ENCODE measurements at places on chromosomes 7 and 10.

DNA sequence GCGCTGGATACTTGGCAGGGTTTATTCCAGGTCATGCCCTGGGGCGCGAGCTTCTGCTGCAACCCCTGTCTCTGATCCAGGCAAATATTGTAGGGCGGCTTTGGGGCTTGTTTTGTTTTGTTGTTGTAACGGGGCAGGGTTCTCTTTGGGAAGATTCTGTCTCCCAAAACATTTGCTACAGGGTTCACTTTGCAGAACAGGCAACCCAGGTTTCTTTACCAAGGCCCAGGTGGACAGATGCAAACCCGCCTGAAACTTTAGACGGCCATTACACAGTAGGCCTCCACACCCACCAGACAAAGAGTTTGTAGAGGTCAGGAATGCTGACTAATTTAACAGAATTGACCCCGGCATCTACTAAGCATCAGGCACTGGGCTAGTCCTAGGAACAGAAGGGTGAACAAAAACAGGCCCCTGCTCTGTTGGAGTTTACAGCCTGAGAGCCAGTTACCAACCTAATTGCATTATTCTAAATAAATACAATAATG lies 567 bp upstream of the CDCA7L start:
- no peak for DNase-seq

GRCh38 chr7:80370587-80370986 lies 141.3 kb downstream of the GNAT3 start:
- DNase-seq, result no peak

DNA sequence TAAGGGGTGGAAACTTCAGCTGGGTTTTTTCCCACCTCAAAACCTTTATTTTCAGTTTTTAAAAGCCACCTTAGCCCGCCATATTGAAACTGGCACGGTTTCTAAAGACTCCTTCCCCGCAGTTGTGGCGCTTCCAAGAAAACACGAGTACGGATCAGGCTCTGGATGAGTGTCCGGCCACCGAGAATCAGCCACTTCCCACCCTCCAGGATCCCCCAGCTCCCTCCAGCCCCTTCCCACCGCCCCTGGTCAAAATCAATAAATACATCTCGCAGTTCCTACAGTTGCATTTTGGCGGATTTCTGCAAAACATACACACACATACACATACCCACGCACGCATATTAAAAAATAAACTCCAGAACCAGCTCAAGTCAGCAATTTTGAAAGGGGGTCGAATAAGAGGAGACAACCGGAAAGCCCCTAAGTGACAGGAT lies 1.1 kb downstream of the SFMBT2 start:
- no peak for DNase-seq

GRCh38 chr10:19096501-19097073 lies 48.0 kb downstream of the MALRD1 start:
- no peak for DNase-seq

GRCh38 chr7:76232698-76233097 lies 31.0 kb downstream of the SRRM3 start:
- no peak for DNase-seq

DNA sequence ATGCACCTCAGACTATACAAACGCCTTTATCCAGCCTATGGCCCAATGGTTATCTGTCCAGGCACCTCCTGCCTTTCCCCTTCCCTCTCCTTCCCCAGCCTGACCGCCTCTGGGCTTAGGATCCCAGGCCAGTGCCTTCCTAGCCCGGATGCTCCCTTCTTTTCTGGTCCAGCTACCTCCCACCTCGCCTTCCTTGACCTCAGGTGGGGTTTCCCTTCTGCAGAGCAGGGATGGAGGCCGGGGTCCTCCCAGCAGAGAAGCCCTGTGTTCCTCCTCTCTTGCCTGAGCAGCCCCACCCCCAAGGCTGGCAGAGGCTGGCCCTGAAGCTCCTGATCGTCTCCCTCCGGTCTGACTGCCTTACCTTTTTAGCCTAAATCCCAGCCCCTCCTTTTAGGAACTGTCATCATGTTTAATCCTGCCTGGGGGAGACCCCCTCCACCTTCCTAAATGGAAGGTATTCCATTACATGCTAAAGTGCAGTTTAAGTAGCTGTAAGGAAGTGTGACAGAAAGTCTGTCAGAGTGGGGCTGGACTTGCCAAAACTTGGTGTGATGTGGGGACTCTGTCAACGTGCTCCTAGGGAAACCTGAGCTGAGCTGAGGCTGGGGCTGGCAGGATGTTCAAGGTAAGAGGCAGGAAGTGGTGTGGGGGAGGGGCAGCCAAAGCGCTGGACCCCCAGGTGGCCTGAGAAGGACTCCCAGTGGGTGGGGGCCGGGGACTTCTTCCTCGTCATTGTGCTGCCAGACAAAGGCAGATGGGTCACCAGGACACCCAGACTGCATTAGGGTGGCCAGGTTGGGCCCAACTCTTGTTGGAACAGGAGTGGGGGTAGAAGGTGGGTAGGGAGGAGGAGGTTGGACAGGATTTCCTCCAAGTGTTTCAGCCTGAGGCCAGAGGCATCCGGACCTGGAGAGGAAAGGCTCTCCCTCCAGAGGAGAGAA lies 39.5 kb downstream of the LBX1 start:
- no peak for DNase-seq

DNA sequence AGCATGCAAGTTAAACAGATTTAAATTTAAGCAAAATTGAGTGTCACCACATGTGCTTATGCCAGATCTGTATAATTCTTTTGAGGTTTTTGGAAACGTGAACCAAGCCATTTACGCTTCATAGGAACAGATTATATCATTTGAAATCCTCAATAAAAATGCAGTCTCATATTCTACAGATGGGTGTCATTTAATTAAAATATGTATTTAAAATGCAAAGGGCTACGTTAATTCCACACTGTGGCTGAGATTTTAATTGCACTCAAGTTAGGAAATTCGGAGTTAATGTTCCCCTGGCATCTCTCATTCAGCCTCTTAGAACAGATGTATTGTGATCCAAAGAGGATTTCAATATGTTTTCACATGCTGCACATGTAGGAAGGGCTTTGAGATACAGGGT lies 164.5 kb upstream of the LRGUK start:
- no peak for DNase-seq

DNA sequence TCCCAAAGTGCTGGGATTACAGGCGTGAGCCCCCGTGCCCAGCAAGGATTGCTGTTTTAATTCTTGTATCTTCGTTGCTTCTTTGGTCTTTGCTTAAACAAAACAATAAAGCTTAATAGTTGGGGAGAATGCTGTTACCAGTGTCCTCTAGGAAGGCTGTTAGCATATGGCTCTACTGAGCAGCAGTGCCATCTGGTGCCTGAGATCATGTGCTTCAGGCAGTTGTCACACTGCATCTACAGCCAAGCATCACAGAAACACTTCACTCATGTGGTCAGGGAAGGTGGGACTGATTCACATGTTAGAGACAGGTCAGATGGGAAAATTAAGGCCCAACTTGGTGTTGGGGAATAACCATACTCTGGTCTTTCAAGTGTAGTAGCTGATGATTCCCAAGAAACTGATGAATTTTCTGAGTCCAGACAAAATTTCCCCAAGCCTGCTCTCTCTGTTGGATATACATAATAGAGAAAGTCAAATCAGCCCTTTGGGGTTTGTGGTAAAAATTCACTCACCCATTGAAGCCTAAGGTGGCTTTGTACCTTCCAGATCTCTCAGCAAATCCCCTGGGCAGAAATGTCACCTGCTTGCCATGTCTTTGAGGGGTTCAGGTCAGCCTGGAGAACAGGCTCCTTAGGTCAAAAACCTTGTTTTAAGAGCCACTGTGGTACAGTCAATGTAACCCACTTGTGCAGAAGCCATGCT lies 28.4 kb downstream of the UBE2D4 start:
- DNase-seq, result peak; percentile 5

- DNase-seq, result no peak
Observed at GRCh38 chr10:21399392-21400035, 126.0 kb downstream of the SKIDA1 start.

- DNase-seq, result no peak
Observed at GRCh38 chr7:94823947-94824346, 83.4 kb upstream of the PPP1R9A start.

DNA sequence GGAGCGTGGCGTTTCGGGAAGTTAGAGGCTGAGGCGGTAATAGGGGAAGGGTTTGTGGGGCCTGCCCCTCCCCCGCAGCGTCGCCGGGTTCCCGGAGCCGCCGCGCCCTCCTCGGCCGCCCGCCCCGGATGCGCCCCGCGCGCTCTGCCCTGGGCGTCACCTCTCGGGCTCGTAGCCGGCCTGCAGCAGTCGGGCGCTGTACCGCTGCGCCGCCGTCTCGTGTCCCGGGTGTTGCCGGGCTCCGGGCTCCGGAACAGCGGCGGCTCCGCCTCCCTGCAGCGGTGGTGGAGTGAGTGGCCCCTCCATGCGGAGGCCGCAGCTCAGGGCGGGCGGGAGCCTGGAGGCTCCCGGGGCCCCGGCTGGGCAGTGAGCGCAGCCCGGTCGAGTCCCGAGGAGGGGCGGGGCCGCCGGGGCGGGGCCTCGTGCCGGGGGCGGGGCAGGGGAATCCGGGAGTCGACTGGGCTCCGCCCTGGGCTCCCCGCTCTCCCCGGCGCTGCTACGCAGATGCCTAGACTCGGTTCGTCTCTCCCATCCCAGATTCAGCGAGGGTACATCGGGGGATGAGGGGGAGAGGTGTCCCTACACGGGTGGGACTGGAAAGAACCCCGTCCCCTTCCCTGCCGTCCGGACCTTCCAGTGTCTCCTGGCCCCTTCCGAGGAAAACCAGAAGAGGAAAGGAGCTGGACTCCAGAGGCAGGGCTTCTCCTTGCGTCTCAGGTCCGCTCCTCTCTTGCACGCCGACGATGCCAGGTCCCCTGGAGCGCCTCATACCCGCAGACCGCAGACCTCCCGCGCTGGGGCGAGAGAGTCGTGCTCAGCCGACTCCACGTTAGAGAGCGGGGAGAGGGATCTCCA lies at the start of gene IMPDH1:
Gene IMPDH1, minus strand, starts transcription at position 387 of the 855 bp plus-strand sequence. Its CDS starts 81 bp downstream, at position 306.
- peak; percentile 91 for DNase-seq

DNA sequence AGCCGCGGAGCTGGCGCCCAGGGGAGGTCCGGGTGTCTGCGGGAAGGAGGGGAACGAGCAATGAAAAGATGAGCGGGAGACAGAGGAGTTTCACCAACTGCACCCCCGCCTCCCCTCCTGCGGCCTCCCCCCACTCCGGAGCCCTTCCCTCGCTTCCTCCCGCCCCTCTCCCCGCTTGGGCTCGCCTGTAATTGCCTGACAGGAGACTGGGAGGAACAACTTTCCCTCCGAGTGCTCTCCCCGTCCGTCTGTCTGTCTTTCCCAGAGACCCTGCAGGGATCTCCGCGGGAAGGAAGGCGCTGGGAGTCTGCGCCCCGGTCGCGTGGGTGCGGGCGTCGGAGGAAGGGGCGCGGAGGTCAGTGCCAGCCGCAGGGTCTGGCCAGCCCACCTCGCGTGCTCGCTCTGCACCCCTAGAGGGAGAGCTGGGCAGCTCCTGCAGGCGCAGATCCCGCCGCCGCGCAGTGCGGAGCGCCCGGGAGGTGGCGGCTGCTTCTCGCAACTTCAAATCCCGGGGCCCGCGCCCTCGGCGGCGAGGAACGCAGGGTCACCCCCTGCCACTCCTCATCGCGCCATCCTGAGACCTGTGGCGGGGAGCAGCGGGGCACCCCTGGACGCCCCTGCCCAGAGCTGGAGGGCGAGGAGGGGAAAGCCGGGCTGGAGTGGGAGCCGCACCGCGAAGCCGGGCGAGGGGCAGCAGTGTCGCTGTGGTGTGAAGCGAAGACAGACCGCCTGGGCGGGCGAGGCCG lies 511 bp upstream of the NRP1 start:
- peak; percentile 39 for DNase-seq

- no peak for DNase-seq
Observed at GRCh38 chr10:118980135-118980865, 49.2 kb upstream of the NANOS1 start.

All from stimulated activated CD4-positive, alpha-beta T cell treated with anti-CD3 and anti-CD28 coated beads, Interleukin-4, amount 100 ng/mL, for 4 hours (primary cell).